Lung (tissue), 17 donors: ENCODE measurements at places on chromosomes 7 and 10. TPM values are rescaled to one million over a fixed set of nuclear protein-coding genes. Genes with fewer than 3 reads are reported as not detected.

DNA sequence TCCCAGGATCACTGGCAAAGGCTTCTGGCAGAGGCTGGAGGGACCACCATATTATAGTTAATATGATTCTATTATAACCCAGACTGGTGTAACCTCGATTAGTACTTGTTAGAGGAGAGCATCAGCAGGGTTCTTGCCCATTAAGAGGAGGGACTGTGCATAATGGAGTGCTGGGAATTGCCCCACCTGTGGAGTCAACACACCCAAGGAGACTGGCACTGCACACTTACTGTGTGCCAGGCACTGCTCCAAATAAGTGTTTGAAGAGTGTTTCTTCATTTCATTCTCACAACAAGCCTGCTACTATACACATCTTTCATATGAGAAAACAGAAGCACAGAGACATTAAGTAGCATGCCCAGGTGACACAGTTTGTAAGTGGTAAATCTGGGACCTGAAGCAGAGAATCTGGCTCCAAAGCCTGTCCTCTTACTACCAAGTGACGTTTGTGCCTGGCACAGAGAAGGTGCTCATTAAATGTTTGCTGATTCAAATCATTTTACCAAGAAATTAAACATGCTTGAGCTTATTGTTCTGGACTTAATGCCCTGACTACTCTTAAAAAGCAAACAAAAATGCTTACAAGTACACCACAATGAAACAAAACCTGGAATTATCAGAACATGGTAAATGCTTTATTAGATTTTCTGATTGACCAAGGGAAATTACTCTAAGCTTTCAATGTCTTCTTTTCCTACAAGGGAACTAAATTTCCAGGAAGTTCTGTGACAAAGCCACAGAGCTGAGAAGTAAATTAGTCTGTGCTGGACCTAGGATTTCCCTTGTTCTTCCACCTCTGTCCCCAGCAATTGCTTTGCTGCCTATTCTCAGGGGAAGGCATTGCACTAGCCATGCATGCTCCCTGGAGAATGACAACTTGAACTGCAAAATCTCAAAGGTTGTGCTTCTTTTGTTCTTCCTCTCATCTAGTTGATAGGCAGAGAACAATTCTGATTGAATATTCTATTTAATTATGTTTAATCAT lies 809 bp downstream of the SLC13A1 start:
- H3K4me3 ChIP-seq, result no peak overlapping the region
- H3K27me3 ChIP-seq, result no peaks in the 10 kb centered on the region
- no peaks in the 10 kb centered on the region for H3K36me3 ChIP-seq
- DNase-seq, result no peak
- H3K27ac ChIP-seq, result no peak overlapping the region

DNA sequence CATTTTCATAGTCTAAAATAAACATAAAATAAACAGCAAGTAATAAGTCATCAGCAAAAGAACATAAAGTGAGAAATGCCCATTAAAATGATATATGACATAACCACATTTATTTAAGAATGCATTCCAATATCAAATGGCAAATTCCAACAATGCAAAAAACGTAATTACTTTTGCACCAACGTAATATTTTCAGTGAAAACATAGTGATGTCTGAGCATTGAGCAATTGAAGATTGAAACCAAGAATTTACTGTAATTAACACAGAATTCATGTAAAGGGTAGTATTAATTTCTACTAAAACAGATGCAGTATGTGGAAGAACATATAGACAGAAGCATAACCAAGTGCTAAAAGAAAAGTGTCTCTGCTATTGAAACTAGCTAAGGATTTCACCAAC lies 123.0 kb upstream of the TNS3 start:
- no peaks in the 10 kb centered on the region for H3K27me3 ChIP-seq
- H3K4me1 ChIP-seq, result no peaks in the 10 kb centered on the region
- H3K27ac ChIP-seq, result no peak overlapping the region
- no peak overlapping the region for H3K4me3 ChIP-seq

- no peak overlapping the region for H3K4me3 ChIP-seq
- H3K36me3 ChIP-seq, result no peaks in the 10 kb centered on the region
- no peaks in the 10 kb centered on the region for H3K27me3 ChIP-seq
- peaks cover 2% of the 10 kb centered on the region for H3K4me1 ChIP-seq
Measured at GRCh38 chr7:28607855-28608193, 195.5 kb downstream of the CREB5 start.

GRCh38 chr7:41886262-41886900 lies 183.5 kb upstream of the INHBA start:
- no peaks in the 10 kb centered on the region for H3K36me3 ChIP-seq
- H3K4me1 ChIP-seq, result peaks cover 7% of the 10 kb centered on the region
- DNase-seq, result no peak
- H3K4me3 ChIP-seq, result no peak overlapping the region

- H3K36me3 ChIP-seq, result no peaks in the 10 kb centered on the region
- no peak overlapping the region for H3K27ac ChIP-seq
- no peak for DNase-seq
Measured at GRCh38 chr7:150429699-150430098, 20.7 kb upstream of the GIMAP8 start.

DNA sequence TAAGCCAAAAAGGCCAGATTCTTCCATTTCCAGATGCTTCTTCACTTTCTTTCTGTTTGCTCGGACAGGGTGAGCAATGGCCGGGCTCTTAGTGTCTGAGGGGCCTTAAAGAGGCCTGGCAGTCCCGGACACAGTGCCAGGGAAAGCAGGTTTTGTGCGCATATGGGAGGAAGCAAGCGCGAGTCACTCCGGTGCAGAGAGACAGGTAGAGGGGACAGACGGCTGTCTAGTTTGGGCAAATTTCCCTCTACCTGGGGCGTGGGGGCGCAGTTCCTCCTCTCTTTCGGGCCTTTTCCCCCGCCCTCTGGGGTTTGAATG lies 4.7 kb downstream of the NEUROD6 start:
- no peak for DNase-seq
- peaks cover 2% of the 10 kb centered on the region for H3K27me3 ChIP-seq
- H3K36me3 ChIP-seq, result no peaks in the 10 kb centered on the region
- no peak overlapping the region for H3K27ac ChIP-seq
- no peak overlapping the region for H3K4me3 ChIP-seq

DNA sequence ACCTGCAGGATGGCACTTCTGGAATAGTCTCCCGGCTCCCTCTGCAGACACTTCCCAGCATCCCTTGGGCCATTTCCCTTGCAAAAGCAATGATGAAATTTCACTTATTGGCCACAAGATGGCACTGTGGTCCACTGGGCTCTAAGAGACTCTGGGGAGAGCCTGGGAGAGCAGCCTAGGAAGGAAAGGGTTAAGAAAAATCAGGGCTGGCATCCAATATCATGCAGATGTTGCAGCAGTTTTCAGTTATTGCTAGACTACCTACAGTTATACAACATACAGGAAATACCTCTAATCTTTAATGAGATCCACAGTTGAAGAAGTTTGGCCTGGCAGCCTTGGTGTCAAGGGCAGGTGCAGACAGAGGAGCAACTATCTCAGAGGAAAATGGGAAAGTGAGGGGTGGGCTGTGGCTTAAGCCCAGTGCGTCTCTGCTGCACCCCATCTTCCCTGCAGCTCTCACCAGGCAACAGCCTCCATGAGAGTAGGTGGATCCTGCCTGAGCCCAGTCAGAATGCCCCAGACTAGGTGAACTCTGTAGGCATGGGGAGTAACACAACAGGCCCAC lies 100.2 kb upstream of the PRSS58 start:
- H3K4me3 ChIP-seq, result no peak overlapping the region
- H3K4me1 ChIP-seq, result no peaks in the 10 kb centered on the region
- no peaks in the 10 kb centered on the region for H3K27me3 ChIP-seq

The LIPJ gene
- total RNA-seq, result not detected
